Endothelial cell of umbilical vein (primary cell): ENCODE measurements at places on chromosomes 2 and 18. TPM values are rescaled to one million over a fixed set of nuclear protein-coding genes. Genes with fewer than 3 reads are reported as not detected.

DNA sequence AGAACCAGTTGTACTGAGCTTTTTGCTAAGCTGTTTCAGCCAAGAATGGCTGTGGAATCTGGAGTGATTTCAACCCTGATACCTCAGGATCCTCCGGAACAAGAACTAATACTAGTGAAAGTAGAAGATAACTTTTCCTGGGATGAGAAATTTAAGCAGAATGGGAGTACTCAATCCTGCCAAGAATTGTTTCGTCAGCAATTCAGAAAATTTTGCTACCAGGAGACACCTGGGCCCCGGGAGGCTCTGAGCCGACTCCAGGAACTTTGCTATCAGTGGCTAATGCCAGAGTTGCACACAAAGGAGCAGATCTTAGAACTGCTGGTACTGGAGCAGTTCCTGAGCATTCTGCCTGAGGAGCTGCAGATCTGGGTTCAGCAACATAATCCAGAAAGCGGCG, 1.6 kb downstream of the ZNF397 start:
- no peak for DNase-seq

DNA sequence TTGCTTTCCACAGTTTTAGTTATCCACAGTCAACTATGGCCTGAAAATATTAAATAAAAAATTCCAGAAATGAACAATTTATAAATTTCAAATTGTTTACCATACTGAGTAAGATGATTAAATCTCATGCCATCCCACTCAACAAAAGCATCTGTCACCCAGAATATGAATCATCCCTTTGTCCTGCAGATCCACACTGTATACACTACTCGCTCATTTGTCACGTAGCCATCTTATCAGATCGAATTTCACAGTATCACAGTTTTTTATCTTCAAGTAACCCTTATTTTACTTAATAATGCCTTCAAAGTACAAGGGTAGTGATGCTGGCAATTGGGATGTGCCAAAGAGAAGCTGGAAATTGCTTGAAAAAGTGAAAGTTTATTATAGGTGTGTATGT, 291.8 kb upstream of the LRATD1 start:
- DNase-seq = no peak

- DNase-seq = no peak
These were observed 36.4 kb downstream of the CTIF start for GRCh38 chr18:48575301-48575657.

Gene THSD7B
- polyA plus RNA-seq = not detected in 2 replicates
